Stimulated activated CD8-positive, alpha-beta memory T cell treated with anti-CD3 and anti-CD28 coated beads, Interleukin-4, amount 100 ng/mL, for 1 hour (primary cell): ENCODE measurements at places on chromosomes 6 and 20.

GRCh38 chr6:101395345-101395744 lies 1.8 kb downstream of the GRIK2 start:
- DNase-seq = no peak

- no peak for DNase-seq
These were observed 13.1 kb upstream of the HDGFL1 start for GRCh38 chr6:22556266-22556665.

DNA sequence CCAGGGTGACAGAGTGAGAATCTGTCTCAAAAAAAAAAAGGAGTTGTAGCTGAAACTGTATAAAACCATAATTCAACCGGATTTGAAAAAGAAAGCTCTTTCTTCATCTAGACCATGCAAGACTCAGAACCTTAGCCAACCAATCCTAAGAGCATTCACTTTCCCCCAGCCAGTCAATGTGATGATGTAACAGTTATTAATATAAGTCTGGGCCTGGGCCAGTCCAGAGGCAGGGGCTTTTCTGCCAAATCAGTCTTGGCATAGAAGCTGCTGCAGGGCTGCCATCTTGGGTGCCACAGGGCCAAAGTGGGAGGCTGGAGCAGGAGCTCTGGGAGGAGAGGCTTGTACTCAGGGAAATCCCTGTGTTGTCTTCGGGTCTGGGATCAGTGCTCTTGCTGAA lies 288.4 kb downstream of the CLIC5 start:
- no peak for DNase-seq

DNA sequence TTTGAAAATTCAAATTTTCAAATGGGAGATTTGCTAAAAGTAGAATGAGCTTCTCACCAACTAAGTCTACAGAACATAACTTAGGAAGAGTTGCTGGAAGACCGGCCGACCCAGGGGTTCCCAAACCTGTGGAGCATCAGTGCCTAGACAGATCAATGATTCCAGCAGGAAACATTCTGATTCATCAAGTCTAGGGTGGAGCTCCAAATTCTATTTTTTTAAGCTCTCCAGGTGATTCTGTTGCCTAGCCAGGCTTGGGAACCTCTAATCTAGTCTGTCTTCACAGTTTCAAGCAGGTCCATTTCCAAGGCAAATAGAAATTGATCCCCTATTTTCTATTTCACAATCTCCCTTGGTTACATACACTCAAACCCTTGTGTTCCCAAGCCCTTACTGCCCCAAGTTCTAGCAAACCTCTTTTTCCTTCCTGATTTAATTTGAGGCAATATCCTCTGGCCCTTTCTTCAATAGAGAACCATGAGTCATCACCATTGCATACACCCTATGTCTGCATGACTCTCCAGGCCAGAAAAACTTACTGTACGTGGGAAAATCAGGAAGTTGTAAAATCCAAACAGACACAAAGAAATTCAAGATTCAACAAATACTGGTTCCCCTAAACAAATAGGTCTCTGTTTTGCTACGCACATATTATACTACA lies 8.9 kb downstream of the ATXN1 start:
- DNase-seq = no peak

DNA sequence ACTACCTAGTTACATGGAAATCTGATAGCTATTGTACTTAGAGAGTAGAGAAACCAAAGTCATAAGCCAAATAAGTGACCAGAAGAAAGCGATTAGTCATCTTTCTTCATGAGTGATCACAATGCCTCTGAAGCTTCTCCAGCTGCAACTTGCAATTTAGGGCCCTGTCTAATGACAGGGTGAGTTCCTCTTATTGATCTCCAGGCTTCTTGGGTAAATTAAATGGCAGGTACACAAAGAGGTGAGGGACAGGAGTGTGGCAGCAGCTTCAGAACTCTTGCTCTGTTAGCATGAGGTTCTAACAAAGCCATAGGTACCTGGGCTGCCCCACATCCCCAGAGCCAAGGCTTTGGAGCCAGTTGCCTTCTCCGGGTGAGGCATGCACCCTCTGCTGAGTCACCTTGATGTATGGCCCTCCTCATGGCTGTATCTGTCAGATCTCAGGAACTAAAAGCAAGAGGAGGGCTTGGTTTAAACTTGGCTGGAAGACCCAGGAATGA lies 60.8 kb downstream of the PRDM1 start:
- no peak for DNase-seq
